ENCODE measurements at places on chromosomes 7 and 10.

DNA sequence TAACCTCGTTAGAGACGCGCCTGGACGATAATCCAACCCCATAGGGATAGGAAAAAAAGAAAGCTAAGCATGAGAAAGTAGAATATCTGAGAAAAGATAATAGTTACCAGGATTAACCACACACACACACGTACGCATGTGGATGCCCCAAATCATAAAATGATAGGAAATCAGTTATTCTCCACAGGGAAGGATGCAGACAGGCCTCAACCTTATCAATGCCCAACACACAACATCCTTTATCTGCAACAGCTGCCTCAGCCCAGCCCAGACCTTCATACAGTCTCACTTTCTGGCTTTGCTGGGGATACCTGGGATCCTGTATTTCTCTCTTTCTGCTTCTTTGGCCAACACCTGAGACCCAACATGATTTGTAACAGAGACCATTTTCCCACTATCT, 123.0 kb downstream of the NOC3L start:
- DNase-seq = no peak

DNA sequence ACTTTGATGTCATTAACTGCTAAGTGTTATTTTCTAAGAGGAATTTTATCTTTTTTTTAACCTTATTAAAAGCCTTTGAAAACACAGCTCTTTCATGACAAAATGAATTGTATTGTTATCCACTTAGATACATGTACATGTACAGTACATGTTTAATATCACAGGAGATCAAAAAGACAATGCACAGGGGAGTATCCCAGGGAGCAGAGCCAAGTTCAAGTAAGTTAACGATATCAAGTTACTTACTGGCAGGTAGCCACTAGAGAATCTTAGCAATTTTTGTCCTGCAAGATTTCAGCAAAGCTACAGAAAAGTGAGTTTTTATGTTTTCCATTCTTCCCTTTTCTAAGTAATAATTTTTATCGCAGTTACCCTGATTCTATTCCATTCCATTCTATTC, 33.9 kb upstream of the ARL4A start:
- DNase-seq = no peak

DNA sequence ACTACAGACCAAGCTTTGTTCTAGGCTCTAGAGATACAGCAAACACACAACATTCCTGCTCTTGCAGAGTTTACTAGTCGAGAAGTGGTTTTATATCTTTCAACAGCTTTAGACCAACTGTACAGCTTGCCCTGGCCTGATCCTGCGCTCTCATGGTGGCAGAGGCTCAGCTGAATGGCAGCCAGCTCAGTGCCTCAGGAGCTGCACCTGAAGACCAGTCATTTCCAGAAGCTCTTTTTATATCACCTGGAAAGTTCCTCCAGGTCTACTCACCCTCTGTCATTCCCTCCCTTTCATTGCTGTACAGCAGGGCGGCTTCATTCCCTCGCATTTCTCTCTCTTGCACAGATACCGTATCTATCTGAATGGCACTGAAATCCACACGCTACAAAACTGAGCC, 319.8 kb downstream of the GATA3 start:
- DNase-seq = no peak

- no peak for DNase-seq
Measured at GRCh38 chr10:86312701-86313270, 53.8 kb downstream of the GRID1 start.

DNA sequence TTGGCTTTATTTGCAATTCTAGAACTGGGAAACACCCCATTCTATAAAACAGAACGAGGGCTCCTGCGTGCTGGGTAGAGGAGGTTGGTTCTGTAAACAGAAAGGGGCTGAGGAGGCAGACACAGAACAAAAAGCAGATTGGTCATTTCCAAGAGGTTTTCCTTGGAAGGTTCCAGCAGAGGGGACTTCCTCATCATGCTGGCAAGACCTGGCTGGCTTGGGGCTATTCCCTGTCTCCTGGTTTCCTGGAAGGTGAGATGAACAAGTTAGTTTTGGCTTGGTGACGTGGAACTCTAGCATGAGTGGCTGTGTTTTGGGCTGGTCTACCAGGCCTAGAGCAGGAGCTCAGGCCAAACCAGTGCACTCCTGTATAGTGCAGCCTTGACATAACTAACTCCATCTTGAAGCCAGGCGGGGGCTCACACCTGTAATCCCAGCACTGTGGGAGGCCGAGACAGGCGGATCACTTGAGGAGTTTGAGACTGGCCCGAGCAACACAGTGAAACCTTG, 26.1 kb upstream of the DNAJB6 start:
- DNase-seq = no peak

DNA sequence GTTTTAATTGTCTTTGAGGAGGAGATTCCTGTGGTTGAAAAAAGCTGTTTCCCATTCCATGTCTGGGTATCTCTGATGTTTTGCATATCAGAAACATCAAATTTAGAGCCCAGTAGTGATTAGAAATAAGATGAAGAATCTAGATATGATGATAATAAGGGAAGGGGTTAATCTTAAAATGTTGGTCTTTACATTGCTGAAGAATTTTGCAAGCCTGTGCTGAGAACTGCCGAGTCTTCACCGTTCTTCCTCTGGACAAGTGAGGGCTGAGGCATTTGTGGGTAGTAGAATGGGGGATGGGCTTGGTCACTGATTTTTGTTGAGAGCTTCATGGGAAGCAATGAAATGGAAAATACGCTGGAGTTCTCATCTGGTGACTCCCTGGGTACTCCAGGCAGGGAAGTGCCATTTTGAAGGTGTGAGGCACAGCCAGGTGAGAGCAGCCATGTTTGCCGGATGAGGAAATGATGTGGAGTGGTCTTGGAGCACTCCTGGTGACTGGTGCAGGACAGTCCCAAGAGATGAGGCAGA, 10.2 kb downstream of the TCF7L2 start:
- no peak for DNase-seq

- DNase-seq = no peak
Measured at GRCh38 chr7:144028547-144028946, 20.2 kb upstream of the OR2A5 start.

- DNase-seq = no peak
Measured at GRCh38 chr10:125127986-125128385, 32.4 kb downstream of the CTBP2 start.

- no peak for DNase-seq
Measured at GRCh38 chr10:120854388-120854787, 3.2 kb downstream of the WDR11 start.

DNA sequence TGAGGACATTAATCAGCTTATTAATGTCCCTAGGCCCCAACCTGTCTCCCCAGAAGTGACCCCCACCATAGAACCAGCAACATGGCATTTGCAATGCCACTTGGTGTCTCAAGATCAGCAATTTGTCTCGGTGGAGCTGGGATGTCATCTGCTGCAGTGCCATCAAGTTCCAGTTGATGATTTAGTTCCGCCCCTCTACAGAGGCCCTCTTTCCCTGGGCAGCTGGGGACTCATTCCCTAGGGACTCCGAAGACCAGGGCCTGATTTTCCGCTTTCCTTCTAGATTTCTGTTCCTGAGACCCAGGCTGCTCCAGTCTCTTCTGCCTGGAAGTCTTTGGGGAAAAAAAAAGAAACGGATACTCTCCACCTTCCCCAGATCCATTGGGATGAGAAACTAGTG, 122.5 kb upstream of the NANOS1 start:
- DNase-seq = no peak

DNA sequence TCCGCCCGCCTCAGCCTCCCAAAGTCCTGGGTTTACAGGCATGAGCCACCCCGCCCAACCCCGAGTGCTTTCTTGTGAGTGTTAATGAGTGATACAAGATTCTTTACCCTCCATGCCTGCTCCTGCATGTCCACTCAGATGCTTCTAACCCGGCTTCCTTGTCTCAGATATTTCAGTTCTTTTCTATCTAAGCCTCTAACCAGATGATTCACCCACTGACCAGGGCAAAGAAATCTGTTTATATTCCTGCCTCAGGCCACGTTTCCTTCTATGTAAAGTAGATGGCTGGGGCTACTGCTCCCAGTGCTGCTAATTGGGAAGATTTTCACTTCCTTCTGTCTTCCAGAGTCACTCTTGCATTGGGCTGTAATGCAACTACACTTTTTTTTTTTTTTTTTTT, 395.1 kb upstream of the ANKRD30A start:
- no peak for DNase-seq

GRCh38 chr7:85498031-85498430, 311.2 kb upstream of the SEMA3D start:
- no peak for DNase-seq

- DNase-seq = no peak
Measured at GRCh38 chr7:21960922-21961321, 15.2 kb upstream of the CDCA7L start.

DNA sequence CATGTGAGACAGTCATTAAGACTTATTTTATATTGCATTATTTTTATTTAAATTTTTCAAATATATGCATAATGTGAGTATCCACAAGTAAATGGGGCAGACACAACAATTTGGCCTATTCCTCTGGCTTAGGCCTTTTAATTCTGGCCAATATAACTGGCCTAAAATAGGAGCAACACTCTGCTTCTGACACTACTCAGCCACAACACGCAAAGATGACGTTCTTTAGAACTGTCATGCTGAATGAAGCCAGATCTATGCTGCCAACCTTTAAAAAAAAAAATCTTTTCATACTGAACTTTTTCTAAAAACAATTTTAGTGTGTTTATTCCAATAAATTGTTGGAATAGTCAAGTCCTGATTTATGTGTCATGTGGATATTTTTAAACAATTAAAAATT, 355.0 kb upstream of the BMPER start:
- DNase-seq = no peak

DNA sequence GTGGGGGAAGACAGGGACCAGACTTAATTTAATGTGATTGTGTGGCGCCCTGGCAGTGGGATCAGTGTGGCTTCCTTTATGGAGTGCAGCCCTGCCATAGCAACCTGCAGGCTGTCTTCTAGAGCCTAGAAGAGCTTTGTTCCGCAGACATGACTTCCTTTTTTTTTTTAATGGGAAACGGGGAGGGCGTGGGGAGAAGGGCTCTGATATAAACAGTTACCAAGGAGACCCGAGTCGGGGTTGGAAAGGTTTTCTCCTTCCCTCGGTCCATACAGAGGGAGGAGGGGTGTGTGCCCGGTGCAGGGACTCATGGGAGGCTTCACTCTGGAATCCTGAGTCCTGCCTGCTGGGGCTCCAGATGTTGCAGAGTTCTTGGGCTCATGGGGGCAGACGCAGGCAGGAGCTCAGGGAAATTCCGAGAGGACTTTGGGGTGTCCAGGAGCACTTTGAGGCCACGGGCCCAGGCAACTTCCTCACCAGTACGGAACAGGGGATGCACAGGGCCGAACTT, 26.9 kb downstream of the TMEM120A start:
- no peak for DNase-seq

DNA sequence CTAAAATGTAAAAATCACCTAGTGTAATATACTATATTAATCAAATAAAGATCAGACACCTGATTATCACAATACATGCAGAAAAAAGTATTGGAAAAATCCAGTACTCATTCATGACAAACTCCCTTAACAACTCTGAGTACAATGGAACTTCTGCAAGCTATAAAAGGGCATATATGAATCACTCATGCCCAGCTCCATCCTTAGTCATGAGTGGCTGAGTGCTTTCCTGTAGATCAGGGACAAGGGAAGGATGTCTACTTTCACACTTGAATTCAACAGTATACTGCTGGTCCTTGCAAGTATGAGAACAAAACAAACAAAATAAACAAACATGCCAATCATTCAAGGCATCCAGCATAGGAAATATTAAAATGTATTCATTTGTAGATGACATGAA, 116.5 kb downstream of the ADARB2 start:
- DNase-seq = no peak

DNA sequence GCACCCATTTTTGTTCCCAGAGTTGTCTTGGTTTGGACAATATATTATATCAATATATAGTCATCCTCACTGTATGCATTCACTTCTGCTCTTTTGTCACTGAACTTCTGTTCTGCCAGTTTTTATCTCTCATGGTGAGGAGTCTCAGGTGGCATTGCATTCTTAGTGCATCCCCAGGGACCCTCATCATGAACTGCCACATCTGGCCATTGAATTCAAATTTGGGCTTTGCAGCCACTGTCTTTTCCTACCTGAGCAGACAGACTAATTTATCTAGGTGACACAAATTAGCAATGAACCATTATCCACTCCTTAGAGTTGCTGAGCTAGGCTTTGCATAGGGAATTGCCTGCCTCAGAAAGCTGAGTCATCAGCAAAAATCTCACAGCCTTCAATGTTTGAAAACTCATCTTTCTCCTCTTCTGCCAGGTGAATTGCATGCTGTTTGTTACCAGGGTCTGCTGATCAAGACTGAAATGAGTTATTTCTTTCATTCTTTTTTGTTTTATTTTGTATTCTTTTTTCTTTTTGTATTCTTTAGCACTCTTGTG, 316.8 kb upstream of the MTPN start:
- DNase-seq = no peak

- no peak for DNase-seq
Measured at GRCh38 chr7:114656466-114656865, 241.9 kb downstream of the FOXP2 start.

- no peak for DNase-seq
Measured at GRCh38 chr7:16651396-16652239, 5.6 kb downstream of the BZW2 start.

DNA sequence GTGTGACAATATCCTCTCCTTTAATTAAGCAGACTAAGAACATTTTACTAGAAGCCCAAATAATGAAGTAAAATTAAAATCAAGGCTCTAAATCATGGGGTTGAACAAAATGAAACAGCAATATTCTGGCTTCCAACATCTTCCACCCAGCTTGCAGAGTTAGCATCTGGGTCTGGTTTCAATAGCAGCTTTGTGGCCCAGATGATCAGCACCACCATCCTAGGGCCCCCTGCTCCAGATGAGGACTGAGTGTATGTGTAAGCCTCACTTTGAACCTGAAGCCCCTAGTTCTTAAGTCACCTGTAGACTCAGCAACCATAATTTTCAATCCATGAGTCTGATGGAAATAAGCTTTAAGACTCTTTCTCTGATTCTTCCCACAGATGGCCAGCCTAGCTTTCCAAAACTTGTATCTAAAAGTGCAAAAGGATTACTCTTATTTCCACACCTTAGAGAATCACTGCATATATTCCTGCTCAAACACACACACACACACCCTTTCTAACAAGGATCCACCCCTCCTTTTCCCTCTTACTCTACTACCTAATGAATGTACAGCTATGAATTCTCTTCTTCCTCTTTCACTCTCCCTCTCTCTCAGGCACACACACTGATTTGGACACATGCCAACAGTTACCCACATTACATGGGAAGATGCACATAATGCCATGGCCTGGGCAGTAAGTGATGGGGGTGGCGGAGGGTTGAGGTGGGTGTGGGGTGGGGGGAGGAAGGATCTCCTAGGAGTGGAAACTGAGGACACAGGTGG, 3.5 kb downstream of the DENND11 start:
- DNase-seq = no peak

Data from stimulated activated CD8-positive, alpha-beta memory T cell treated with anti-CD3 and anti-CD28 coated beads, Interleukin-2, amount 100 ng/mL, for 1 hour (primary cell).